Colonic mucosa (tissue), 4 donors: ENCODE measurements at places on chromosomes 12 and 14. TPM values are rescaled to one million over a fixed set of nuclear protein-coding genes. Genes with fewer than 3 reads are reported as not detected.

Gene ST8SIA1
- 2.7 TPM for total RNA-seq

Gene DEGS2
- 54.3 TPM for total RNA-seq

DNA sequence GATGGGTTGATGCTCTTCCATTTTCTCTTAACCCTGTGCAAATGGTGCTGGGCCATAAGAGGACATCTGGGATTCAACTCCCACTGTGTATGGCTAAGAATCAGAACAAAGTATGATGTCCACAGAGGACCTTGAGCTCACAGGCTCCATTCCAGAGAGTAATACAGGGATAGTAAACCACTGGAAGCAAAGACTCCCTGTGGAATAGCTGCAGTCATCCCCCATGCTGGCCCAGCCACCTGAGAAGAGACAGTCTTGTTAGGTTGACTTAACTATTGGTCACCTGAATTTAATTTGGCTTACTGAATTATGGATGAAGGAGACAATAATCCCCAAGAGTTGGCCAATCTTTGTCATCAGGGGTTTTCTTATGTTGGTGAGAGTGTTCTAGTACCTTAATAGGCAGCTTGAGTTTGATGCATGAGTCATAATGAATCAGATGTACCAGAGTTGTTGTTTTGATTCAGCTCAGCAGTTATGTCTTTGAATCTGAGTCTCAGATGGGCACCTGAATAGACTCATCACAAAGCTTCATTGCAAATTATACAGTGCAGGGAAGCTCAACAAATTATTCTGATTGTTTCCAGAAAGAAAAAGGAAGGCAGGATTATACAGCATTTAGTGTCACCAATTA, 122.7 kb downstream of the SSPN start:
- no peaks in the 10 kb centered on the region for H3K27me3 ChIP-seq
- H3K36me3 ChIP-seq, result no peaks in the 10 kb centered on the region
- DNase-seq, result no peak
- H3K4me3 ChIP-seq, result no peak overlapping the region
- H3K4me1 ChIP-seq, result no peaks in the 10 kb centered on the region

Gene MUCL1
- not detected for total RNA-seq

DNA sequence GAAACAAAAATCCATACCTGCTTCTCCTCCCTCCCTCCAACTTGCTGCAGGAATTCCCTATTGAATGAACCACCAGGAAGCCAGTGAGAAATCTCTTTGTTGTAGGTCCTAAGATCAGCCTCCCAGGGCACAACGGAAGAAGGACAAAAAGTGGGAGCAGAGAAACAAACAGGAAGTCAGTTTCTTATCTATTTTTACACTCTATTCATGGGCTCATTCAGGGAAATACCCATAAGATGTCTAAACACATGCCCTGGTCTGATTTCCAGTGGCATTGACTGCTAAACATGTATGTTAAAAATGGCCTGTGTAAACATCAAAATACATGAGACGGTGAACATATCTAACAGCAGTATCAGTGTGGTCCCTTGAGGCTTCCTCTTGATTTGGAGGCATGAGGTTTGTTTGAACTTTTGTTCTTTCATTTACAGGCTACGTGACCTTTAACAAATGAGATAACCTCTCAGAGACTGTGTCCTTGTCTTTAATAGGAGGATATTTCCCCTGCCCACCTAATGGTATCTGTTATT, 18.8 kb downstream of the GPR65 start:
- no peaks in the 10 kb centered on the region for H3K36me3 ChIP-seq
- no peak overlapping the region for H3K27ac ChIP-seq
- no peak overlapping the region for H3K4me3 ChIP-seq
- peaks cover 9% of the 10 kb centered on the region for H3K4me1 ChIP-seq
- no peak for DNase-seq

- H3K4me3 ChIP-seq, result no peak overlapping the region
- H3K27ac ChIP-seq, result no peak overlapping the region
- DNase-seq, result no peak
- no peaks in the 10 kb centered on the region for H3K27me3 ChIP-seq
These were observed 8.9 kb upstream of the ACVR1B start for GRCh38 chr12:51942501-51943000.
